ENCODE measurements at places on chromosomes 11 and 22. TPM values are rescaled to one million over a fixed set of nuclear protein-coding genes. Genes with fewer than 3 reads are reported as not detected.

Gene PRPF19
- 149 TPM for total RNA-seq

Gene MEI1
- 0.18 TPM for total RNA-seq

Gene RAB3IL1
- 8.9 TPM for total RNA-seq

Gene CALCA
- not detected for total RNA-seq

Gene OR2D2
- total RNA-seq: 0.49 TPM

Gene SCO2
- 14.2 TPM for total RNA-seq

Gene OR2AT4
- total RNA-seq: not detected
